ENCODE measurements at places on chromosomes 16 and 17. TPM values are rescaled to one million over a fixed set of nuclear protein-coding genes. Genes with fewer than 3 reads are reported as not detected.

GRCh38 chr17:81448950-81449349 lies 53.7 kb downstream of the BAHCC1 start:
- no peak for DNase-seq

GRCh38 chr17:29069526-29070041 lies 26.6 kb downstream of the PIPOX start:
- no peak for DNase-seq

The COQ7 gene
- 33.3 TPM for total RNA-seq

The EIF3C gene
- total RNA-seq = 376 TPM

- DNase-seq = no peak
These were observed 15.8 kb upstream of the TBX21 start for GRCh38 chr17:47717261-47717697.

GRCh38 chr16:57706717-57707116 lies 12.1 kb downstream of the DRC7 start:
- DNase-seq = no peak

The CPSF4L gene
- total RNA-seq = not detected

The OSGIN1 gene
- 3.3 TPM for total RNA-seq

- no peak for DNase-seq
These were observed 31.2 kb downstream of the TOM1L2 start for GRCh38 chr17:17941015-17941414.

Measured in heart left ventricle (tissue), 16 donors.